ENCODE measurements at places on chromosomes 5 and 9.

DNA sequence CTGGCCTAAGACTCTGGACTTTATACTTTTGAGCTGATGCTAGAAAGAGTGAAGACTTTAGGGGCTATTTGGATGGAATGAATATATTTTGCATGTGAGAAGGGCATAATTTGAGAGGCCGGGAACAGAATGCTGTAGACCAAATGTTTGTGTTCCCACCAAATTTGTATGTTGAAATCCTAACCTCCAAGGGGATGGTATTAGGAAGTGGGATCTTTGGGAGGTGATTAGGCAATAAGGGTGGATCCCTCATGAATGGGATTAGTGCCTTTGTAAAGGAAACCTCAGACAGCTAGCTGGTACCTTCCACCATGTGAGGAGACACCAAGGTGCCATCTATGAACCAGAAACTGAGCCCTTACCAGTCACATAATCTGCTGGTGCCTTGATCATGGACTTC is 165.1 kb upstream of the S1PR3 start:
- no peaks in the 10 kb centered on the region for H3K36me3 ChIP-seq
- H3K27me3 ChIP-seq, result peaks cover 22% of the 10 kb centered on the region
- DNase-seq, result no peak
- no peaks in the 10 kb centered on the region for H3K4me1 ChIP-seq
- H3K4me3 ChIP-seq, result no peak overlapping the region
- no peak overlapping the region for H3K27ac ChIP-seq

DNA sequence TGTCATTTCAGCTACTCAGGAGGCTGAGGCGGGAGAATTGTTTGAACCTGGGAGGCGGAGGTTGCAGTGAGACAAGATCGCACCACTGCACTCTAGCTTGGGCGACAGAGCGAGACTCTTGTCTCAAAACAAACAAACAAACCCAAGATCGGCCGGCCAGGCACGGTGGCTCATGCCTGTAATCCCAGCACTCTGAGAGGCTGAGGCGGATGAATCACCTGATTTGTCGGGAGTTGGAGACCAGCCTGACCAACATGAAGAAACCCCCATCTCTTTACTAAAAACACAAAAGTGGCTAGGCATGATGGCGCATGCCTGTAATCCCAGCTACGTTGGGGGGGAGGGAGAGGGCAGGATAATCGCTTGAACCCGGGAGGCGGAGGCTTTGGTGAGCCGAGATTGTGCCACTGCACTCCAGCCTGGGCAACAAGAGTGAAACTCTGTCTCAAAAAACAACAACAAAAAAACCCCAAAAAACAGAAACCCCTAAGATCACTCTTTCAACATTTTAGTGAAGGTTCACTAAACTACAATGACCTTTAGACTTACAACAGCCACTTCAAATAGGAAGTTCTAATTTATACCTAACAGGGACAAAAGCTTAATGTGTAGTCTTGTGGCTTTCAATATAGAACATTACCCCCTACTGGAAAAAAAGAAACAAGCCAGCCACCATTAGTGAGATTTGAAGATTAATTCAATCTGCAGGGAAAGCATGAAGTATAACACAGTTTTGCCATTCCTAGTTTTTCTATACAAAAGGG is 7.0 kb downstream of the HSPA9 start:
- peaks cover 42% of the 10 kb centered on the region for H3K4me1 ChIP-seq
- H3K36me3 ChIP-seq, result peaks cover 72% of the 10 kb centered on the region
- no peaks in the 10 kb centered on the region for H3K27me3 ChIP-seq
- H3K27ac ChIP-seq, result no peak overlapping the region

DNA sequence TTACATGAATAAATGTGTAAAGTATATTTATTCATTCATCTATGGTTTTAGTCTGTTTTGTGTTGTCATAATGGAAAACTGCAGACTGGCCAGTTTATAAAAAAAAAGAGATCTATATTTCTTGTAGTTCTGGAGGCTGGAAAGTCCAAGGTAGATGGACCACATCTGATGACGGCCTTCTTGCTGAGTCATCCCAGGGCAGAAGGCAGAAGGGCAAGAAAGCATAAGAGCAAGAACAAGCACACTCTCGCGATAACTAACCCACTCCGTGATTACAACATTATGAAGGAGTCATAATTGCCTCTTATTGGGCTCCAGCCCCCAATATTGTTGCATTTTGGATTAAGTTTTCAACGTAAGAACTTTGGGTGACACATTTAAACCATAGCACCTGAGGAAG is 180.4 kb upstream of the DAB2 start:
- DNase-seq, result no peak
- no peak overlapping the region for H3K27ac ChIP-seq
- H3K27me3 ChIP-seq, result peaks cover 9% of the 10 kb centered on the region
- no peaks in the 10 kb centered on the region for H3K4me1 ChIP-seq

GRCh38 chr9:132806306-132806705 is 71.8 kb downstream of the AK8 start:
- H3K4me1 ChIP-seq, result peaks cover 5% of the 10 kb centered on the region
- no peak overlapping the region for H3K4me3 ChIP-seq
- peaks cover 25% of the 10 kb centered on the region for H3K27me3 ChIP-seq
- H3K36me3 ChIP-seq, result no peaks in the 10 kb centered on the region
- no peak overlapping the region for H3K27ac ChIP-seq
- DNase-seq, result no peak

DNA sequence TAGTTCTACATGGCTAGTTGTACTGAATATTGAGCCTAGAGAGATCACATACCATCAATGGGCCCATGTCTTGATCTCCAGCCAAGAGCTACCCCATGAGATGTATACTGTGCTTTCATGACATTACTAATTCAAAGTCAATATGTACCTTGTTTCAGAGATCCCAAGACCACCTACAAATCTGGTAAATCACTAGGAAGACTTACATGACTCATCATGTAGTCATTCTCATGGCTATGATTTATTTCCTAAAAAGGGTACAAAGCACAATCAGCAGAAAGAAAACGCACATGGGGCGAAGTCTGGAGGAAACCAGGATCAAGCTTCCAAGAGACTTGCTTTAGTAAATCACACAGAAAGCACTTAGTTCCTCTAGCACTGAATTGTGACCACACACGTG is 103.0 kb downstream of the PCSK5 start:
- H3K27me3 ChIP-seq, result no peaks in the 10 kb centered on the region
- H3K36me3 ChIP-seq, result peaks cover 7% of the 10 kb centered on the region
- no peak overlapping the region for H3K27ac ChIP-seq
- H3K4me3 ChIP-seq, result no peak overlapping the region
- DNase-seq, result no peak

GRCh38 chr9:108722396-108722795 is 133.4 kb downstream of the ACTL7B start:
- H3K4me1 ChIP-seq, result no peaks in the 10 kb centered on the region
- H3K27ac ChIP-seq, result no peak overlapping the region
- no peaks in the 10 kb centered on the region for H3K36me3 ChIP-seq
- no peak overlapping the region for H3K4me3 ChIP-seq

GRCh38 chr9:126799034-126799433 is 5.8 kb upstream of the ZBTB43 start:
- H3K4me1 ChIP-seq, result peaks cover 4% of the 10 kb centered on the region
- no peak for DNase-seq
- H3K27me3 ChIP-seq, result peaks cover 12% of the 10 kb centered on the region
- H3K4me3 ChIP-seq, result no peak overlapping the region

DNA sequence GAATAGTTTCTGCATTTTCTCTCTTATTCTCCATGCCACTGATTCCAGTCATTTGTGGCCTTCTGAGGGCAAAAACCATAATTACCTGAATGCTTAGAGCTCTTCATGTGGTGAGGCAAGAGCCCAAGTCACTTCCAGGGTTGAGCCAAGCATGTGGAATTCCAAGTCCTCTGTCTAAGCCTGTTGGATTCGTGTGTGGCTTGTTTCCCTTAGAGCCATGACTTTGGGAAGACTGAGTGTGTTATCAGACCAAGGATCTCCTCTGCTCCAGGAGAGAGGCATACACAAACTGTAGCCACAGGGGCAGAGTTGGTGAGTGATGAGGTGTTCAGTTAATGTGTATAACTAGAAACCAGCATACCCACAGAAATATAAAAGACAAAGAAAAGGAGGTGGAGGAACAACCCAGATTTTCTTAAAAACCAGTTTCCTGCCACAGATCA is 27.1 kb downstream of the SLC22A5 start:
- no peak overlapping the region for H3K4me3 ChIP-seq
- H3K4me1 ChIP-seq, result peaks cover 68% of the 10 kb centered on the region
- no peak for DNase-seq
- H3K27me3 ChIP-seq, result peaks cover 5% of the 10 kb centered on the region
- H3K27ac ChIP-seq, result no peak overlapping the region
